ENCODE measurements at places on chromosomes 4 and X.

GRCh38 chr4:69120870-69121269 lies 24.6 kb downstream of the UGT2B7 start:
- no peak for DNase-seq

DNA sequence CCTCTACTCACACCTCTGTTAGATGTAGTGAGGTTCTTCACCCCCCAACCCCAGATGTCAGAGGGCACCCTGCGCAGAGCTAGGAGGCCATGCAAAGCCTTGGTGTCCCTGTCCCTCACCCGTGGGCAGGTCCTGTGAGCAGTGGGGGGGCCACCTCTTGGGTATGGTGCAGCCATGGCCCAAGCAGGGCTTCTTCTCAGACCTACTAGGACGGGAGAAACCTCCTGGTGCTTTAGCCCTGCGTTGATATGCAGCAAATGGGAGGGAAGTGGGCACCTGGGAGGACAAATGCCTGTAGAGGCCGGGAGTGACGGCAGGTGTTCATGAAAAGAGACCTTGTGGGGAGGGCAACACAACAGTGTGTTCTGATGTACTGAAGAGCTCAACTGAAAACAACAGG lies 38.5 kb upstream of the MSANTD1 start:
- DNase-seq, result no peak

- DNase-seq, result no peak
Observed at GRCh38 chr4:40557736-40558135, 71.9 kb downstream of the RBM47 start.

GRCh38 chrX:26672571-26672970 lies 456.6 kb downstream of the MAGEB5 start:
- DNase-seq, result no peak

GRCh38 chr4:108742451-108743420 lies 20.1 kb downstream of the ETNPPL start:
- DNase-seq, result no peak

GRCh38 chr4:123480706-123481418 lies 84.3 kb downstream of the SPRY1 start:
- no peak for DNase-seq

DNA sequence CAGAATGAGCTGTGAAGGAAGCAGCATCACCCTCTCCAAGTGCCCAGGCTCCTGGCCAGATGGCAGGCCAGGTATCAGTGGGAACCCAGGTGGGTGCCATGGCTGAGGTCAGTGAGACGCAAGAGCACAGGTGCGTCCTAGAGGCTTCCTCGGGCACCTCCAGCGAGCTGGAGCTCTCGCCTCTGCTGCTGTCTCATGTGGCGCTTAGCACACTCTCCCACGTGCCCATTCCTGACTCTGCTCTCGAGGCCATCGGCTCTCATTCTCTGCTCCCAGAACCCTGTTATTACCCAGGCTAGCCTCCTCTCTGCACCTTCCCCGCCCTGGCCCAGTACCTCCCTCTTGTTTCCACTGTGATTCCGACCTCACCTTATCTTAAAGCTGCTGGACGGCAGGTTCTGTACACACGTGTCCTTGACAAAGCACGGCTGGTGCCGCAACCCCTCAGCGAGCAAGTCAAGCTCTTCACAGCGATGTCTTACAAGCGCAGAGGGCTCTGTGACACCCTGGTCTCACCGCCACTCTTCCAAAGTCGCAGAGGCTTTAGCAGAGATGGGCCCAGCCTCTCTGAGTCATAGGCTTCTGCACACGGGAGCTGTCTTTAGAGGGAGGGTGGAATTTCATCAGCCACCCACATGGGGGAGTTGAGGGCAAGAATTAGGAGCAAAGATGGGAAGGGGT lies 15.4 kb upstream of the MSANTD1 start:
- DNase-seq, result no peak

DNA sequence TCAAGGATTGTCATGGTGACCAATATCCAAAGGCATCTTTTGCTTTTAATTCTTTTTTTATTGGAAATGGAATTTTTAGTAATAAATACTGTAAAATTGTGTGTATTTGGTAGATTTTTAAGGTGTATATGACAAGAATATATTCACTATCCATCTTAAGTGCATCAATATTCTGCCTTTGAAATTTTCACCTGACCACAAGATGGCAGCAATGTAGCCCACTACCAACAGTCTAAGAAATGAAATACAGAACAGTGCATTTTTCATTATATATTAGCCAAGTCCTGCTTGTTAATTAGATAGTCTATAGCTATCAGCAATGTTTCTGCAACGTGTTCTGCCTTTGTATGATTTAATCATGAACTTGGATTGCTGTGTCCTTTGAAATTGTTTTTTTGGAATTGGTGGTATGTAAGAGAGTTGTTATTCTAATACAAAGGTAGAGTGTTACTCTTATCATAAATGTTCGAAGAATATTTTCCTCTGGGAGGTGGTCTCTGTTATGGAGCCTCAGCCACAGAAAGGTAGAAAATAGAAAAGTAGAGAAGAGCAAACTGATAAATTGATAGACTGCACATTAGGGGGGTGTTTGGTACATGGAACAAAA lies 38.2 kb downstream of the HPGDS start:
- no peak for DNase-seq

DNA sequence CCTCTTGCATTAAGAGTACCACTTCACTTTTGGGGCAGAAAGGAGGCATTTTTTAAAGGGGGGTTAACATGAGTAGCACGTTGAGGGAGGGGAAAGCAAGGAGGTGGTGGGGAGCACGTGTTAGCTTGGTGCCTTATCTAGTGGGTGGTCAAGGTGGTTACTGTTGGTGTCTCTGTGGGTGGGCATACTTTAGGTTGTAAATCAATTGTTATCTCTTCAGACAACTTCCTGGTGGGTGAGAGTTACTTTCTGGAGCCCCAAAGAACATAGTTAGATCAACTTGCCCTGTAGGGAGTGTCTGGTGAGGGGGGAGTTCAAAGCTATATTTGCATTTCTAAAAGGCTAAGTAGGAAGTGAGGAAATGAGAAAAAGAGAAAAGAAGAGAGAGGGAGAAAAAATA lies 297.7 kb upstream of the CLNK start:
- DNase-seq, result no peak

- no peak for DNase-seq
Observed at GRCh38 chr4:40755616-40756015, 5.9 kb downstream of the NSUN7 start.

DNA sequence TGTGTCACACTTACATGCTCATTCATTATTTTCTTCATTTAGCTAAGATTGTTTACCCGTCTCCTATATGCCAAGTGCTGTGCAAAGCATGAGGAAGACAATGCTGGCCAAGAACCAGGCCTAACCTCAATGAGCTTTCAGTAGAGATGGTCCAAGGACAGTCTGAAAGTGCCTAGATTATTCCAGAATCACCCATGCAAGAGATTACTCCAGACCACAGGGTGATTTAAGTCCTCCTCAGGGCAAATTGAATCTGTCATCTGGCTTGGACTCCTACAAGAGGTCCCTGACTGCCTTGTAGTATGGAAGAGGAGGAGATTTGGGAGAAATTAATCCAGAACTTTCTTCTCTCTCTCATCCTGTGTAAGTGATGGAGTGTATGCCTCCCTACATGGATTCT lies 99.4 kb upstream of the NDP start:
- no peak for DNase-seq

DNA sequence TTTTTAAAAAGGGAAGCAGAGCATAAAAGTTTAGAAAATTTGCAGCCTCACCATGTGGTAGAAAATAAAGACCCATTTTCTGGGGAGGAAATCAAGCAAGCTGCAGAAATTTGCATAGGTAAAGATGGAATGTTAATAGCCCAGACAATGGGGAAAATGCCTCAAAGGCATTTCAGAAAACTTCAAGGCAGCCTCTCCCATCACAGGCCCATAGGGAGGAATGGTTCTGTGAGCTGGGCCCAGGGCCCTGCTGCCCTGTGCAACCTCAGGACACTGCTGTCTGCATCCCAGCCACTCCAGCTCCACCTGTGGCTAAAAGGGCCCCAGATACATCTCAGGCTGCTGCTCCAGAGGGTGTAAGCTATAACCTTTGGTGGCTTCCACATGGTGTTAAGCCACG lies 137.9 kb downstream of the INPP4B start:
- DNase-seq, result no peak

DNA sequence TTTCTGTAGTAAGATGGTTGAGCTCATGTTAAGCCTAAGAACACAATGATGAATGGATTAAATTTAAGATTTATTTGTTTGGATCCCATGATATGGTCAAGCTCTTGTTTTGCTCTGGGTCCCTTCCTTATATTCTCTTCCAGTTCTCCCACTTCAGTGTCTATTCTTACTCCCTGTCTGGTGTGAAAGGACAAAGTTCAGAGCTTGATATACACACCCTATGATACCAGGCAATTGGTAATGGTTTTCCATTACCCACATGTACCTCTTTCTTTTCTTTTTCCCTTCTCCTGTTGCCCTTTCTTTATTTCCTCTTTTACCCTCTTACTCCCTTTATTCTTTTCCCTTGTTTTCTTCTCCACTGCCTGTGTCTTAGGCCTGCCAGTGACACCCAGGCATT lies 223.6 kb downstream of the RAPGEF2 start:
- no peak for DNase-seq

- no peak for DNase-seq
Observed at GRCh38 chr4:83320548-83320947, 14.1 kb downstream of the HPSE start.

- no peak for DNase-seq
Observed at GRCh38 chrX:98409867-98410266, 1526.2 kb downstream of the RPA4 start.

- DNase-seq, result no peak
Observed at GRCh38 chr4:24799544-24800324, 4.4 kb downstream of the SOD3 start.

GRCh38 chr4:69970071-69970470 lies 4.5 kb upstream of the CSN2 start:
- DNase-seq, result no peak

DNA sequence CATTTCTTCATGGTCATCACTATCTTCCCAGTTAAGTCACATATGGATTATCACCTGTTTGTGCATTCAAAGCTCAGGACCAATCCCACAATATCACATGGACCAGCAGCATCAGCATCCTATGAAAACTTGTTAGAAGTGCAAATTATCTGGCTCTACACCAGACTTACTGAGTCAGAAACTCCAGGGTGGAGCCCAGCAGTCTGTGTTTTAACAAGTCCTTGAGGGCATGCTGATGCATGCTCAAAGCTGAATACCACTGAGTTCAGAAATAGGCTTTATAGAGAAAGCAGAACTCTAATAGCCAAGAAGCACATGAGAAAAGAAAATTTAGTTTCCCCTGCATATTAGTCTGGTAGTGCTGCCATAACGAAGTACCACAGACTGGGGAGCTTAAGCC lies 62.4 kb upstream of the GABRQ start:
- no peak for DNase-seq

DNA sequence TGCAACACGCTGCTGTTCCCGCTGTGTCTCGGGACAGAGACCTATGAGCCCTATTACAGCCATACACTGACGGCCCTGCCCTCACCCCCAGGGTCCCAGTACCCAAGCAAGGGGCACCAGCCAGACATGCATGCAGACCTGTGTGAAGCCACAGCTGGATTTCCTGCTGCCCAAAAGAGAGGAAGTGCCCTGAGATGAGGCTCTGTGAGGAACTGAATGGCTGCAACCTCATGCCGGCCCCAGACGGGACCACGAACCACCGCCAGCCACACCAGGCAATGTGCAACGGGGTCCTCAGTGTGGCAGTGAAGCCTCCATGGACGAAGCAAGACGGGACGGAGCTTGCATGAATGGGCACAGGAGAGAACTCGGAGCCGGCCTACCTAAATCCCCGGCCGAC lies 21.1 kb downstream of the CTBP1 start:
- DNase-seq, result no peak

DNA sequence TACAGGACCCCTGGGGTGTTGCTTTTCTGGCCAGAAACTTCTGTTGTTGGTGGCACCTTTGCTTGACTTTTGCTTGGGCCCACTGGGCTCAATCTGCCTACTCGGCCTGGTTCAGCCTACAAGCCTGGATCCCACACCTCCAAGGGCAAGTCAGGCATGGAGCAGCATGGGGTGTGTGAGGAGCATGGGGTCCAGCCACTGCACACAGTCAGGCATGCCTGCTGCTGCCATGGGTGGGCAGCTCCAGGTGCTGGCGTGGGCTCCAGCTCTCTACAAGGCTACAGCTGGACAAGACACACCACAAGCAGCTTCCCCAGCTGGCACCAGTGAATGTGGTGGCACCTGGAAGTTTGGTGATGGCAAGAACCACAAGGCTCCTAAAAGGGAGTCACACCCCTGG lies 1683.1 kb upstream of the ADGRL3 start:
- no peak for DNase-seq

DNA sequence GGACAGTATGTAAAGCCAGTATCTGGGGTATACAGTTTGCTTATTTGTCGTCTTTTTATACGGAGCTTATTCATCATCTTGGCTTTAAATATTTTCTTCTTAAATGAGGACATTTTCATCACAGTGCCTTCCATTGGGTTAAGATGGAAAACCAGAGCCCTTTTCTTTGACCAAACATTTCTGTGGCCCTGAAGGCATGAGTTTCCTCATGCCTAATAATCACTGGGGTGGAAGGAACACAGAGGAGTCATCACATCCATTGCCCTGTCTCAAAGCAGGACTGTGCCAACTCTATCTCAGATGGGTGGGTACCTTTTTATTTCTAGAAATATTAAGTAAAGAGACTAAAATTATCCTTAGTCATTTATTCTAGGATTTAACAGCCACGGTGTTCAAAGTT lies 40.0 kb downstream of the CHRDL1 start:
- no peak for DNase-seq

DNA sequence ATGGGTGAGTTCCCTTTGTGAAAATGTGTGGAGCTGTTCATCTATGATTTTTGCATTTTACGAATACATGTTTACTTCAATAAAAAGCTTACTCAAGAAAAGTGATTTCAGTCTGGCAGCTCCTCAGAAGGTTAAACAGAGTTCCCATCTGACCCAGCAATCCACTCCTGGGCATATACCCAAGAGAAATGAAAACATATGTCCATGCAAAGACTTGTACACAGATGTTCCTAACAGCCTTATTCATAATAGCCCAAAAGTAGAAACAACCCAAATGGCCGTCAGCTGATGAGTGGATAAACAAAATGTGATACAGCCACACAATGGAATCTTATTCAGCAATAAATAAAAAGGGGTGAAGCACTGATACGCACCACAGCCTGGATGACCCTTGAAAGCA lies 20.8 kb downstream of the CLCN4 start:
- no peak for DNase-seq

GRCh38 chr4:78951862-78952472 lies 12.7 kb upstream of the PAQR3 start:
- no peak for DNase-seq

- DNase-seq, result no peak
Observed at GRCh38 chr4:179095585-179096221, 1653.5 kb upstream of the AGA start.

GRCh38 chrX:8657883-8658282 lies 74.1 kb downstream of the ANOS1 start:
- DNase-seq, result no peak

GRCh38 chr4:182918791-182919302 lies 1.7 kb upstream of the DCTD start:
- no peak for DNase-seq

DNA sequence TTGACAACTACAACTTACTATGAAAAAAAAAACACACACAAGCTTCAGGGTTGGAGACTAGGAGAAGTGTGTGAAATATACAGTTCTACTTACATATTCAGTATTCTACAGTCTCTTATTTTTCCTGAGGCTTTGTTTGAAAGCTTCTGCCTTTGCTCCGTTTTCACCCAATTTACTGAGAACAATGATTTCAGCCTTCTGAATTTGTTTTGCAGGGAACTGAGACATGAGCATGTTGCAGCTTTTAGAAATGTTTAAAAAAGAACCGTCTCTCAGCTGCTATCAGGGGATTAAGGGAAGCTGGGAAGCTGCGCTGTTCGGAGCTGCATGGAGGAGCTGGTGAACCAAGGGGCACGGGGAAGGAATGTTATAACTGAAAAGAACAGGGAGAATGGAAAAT lies 85.7 kb downstream of the QDPR start:
- DNase-seq, result no peak
